ENCODE measurements at places on chromosomes 2 and 18.

- no peak for DNase-seq
Measured at GRCh38 chr2:170218931-170219330, 41.0 kb downstream of the MYO3B start.

GRCh38 chr2:241901500-241902351, 32.2 kb downstream of the RTP5 start:
- no peak for DNase-seq

- no peak for DNase-seq
Measured at GRCh38 chr2:149021271-149021719, 17.2 kb upstream of the LYPD6B start.

DNA sequence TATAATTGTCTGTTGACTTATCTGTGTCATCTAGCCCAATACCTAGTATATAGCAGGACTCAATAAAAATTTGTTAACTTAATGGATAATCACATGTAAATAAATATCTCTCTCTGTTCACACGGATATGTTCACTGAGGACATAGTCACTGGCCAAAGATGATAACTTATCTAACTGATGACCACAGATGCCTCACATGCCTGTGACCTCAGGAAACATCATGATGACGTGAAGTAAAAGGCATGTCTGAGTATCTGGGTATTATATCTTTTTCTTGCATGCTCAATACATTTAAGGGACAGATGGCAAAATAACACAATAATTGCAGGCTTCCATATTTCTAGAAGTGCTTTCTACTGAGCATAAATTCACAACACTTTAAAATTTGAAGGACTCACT, 41.4 kb upstream of the PARD3B start:
- DNase-seq, result no peak

- no peak for DNase-seq
Measured at GRCh38 chr2:1318366-1319009, 94.8 kb upstream of the TPO start.

DNA sequence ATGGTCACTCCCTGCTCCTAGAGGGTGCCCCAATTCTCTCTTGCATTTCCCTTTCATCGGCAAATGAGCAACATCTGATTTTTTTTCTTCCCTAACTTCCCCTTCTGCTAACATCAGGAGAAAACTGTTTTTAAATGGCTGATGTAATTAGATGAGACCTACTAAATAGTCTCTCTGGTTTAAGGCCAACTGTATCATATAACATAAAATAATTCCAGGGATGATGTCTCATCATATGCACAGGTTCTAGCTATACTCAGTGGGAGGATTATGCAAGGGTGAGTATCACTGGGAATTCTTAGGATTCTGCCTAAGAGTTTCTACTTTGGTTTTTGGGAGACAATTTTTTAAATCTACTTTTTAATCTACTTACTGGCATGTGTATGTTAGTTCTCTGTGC, 193.4 kb downstream of the PARD3B start:
- no peak for DNase-seq

GRCh38 chr18:21853016-21853415, 112.4 kb downstream of the MIB1 start:
- DNase-seq, result no peak

GRCh38 chr2:68423966-68424650, 43.0 kb downstream of the FBXO48 start:
- DNase-seq, result no peak

- DNase-seq, result no peak
Measured at GRCh38 chr2:121359170-121359569, 74.2 kb upstream of the TFCP2L1 start.

DNA sequence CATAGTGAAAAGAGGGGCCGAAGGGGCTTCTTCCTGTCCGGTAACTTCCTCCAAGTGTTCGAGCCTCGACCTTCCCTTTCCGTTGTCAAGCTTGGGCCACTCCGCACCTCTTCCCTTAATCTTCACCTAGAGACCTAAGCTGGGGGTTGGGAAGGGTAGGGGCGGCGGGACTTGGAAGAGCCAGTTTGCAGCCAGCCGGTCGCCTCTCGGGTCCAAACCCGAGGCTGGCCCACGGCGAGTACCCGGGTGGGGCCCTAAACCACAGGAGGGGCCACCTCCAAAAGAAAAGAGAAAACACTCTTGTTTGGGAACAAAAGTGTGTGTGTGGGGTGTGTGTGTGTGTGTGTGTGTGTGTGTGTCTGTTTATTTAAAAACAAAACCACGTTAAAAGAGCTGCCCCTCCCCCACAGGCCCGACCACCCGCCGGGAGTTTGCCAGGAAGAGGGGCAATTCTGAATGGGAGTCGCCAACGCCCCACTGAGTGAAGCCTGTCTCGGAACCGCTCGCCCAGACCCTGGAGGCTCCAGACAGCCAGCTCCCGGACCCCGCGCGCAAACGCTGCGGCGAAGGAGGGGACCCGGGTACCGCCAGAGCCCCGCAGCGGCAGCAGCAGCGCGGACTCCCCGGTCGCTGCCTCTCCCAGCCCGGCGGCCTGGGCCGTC, 488 bp upstream of the RHOB start:
- no peak for DNase-seq

GRCh38 chr2:3242747-3243369, 134.8 kb downstream of the EIPR1 start:
- no peak for DNase-seq

GRCh38 chr2:143425896-143426295, 296.7 kb downstream of the ARHGAP15 start:
- no peak for DNase-seq

DNA sequence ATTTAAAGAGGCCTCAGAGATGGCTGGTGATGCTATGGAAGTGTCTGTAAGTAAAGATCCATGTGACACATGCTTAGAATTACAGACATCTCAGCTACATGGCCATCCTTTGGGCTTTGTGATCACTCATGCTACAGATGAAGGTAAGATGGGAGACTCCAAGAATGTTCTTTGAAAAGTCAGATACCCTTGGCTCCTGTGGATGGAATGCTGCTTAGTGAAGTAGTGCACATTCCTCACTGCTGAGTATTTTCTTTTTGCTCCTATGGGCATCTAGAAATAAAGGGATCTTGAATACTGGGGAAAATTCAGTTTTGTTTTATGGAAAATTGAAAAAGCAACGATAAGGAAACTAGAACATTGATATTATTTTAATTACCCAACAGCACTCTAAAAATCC, 55.2 kb upstream of the REV1 start:
- DNase-seq, result no peak

DNA sequence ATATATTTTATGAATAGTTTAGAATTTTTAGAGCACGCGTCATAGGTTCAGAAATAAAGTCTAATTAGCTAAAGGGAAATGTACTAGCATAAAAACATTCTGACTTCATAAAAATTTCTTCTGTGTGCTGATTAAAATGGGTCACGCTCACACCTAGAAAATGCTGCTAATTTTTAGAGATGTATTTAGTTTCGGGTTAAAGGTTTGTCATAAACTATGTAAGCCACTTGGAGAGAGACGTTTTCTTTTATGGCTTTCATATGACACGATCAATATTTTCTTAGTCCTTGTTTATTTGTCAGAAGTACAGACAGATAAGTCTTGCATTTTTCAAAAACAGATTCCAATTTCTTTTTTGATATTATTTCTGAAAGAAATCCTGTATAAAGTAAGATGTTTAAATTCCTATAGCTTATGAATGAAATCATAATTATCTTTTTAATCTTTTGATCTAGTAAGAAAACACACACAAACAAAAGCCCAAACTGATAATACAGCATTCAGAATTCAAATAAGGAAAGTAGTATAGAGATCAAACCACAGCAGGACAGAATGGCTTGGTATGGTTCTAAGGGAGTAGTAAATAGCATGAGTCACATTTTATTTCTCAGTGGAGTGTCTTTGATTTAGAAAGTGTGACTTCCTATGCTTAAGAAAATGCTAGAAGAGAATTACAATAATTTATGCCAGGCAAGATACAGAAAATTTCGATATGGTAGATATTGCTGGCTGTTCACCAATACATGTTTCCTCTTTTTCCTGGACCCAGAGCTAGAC, 236.6 kb downstream of the GPD2 start:
- DNase-seq, result no peak

- no peak for DNase-seq
Measured at GRCh38 chr2:39584283-39584965, 81.3 kb upstream of the TMEM178A start.

- DNase-seq, result no peak
Measured at GRCh38 chr18:60560071-60560470, 187.5 kb upstream of the MC4R start.

- DNase-seq, result peak; percentile 93
Measured at GRCh38 chr2:74472086-74472944, at the start of gene MRPL53. Gene MRPL53, minus strand, starts transcription at chr2:74472680. Its CDS starts 20 bp downstream, at chr2:74472660.

All from right renal pelvis (tissue), 4 donors.